ENCODE measurements at places on chromosomes 6 and 20. TPM values are rescaled to one million over a fixed set of nuclear protein-coding genes. Genes with fewer than 3 reads are reported as not detected.

DNA sequence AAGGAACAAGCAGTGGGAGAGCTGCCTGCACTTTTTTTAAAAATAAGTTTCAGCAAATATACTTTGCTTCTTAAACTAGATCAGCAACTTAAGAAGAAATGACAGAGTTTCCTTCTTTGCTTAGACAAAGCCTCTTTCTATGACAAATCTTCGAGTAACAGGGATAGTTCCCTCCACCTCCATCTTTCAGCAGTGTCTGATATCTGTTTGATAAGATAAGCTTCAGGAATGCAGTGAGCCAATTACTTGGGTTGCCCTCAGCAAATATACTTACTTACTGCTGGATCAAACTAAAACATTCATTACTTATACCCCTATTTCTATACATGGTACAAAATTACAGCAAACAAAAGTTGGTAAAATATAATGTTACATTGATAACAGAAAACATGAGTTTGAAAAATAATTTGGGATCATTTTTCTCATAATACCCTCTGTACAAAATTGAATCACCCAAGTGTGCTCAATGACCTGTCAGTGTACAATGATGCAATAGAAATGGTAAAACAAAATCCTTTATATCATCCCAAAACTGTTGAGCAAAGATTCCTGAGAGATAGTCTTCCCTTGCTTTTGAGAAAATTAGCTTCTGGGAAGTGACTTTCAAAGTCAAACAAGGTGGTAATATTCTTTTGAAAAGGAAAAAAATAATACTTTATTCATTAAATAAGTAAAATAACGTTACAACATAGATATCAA, 24.5 kb downstream of the FRK start:
- H3K4me3 ChIP-seq = no peak overlapping the region
- H3K27ac ChIP-seq = peak overlapping the region; percentile 12
- H3K4me1 ChIP-seq = peaks cover 4% of the 10 kb centered on the region
- no peak for DNase-seq

GRCh38 chr6:21733311-21733710, 139.8 kb downstream of the SOX4 start:
- H3K4me1 ChIP-seq = peaks cover 3% of the 10 kb centered on the region
- no peak overlapping the region for H3K27ac ChIP-seq
- no peak overlapping the region for H3K4me3 ChIP-seq
- H3K36me3 ChIP-seq = no peaks in the 10 kb centered on the region

DNA sequence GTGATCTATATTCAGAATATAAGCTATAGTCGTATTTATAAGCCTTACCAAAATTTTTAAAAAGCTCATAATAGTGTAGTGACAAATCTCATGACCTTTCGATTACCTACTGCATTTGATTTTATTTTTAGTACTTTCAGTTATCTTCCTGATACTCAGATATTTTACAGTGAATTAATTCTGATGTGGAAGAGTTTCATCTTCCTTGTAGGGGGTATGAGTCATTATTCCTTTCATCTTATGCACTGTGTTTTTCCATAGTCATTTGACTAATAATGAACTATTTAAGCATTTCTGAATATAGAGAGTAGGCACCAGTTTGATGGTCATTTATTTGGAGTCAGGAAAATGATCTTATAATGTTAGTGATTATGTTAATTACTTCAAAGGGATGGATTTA, 36.4 kb downstream of the HDGFL1 start:
- DNase-seq = no peak
- H3K4me1 ChIP-seq = no peaks in the 10 kb centered on the region
- no peak overlapping the region for H3K4me3 ChIP-seq
- no peak overlapping the region for H3K27ac ChIP-seq
- H3K27me3 ChIP-seq = no peaks in the 10 kb centered on the region

GRCh38 chr20:51122931-51123658, 100.2 kb upstream of the KCNG1 start:
- no peaks in the 10 kb centered on the region for H3K36me3 ChIP-seq
- no peak overlapping the region for H3K4me3 ChIP-seq
- H3K27me3 ChIP-seq = peaks cover 10% of the 10 kb centered on the region
- H3K4me1 ChIP-seq = no peaks in the 10 kb centered on the region
- no peak overlapping the region for H3K27ac ChIP-seq

DNA sequence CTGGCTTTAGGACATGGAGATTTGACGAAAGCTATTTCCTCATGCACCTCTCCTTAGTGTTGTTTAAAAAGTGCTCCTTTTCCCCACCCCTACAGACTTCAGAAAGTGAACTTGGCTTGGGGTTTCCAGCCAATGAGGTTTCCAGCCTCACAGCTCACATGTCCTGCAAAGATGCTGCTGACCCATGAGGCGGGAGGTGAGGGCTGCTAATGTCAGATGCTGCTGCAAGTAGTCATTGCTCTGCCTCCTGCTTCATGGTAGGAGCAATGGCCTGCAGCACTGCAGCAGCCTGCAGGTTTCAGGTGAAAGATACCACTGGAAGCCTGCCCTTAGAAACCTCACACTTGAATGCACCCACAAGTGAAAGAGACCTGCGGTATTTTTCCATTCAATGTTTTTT, 112.8 kb downstream of the LAMP5 start:
- no peaks in the 10 kb centered on the region for H3K4me1 ChIP-seq
- DNase-seq = no peak
- H3K4me3 ChIP-seq = no peak overlapping the region
- H3K36me3 ChIP-seq = no peaks in the 10 kb centered on the region
- no peaks in the 10 kb centered on the region for H3K27me3 ChIP-seq

DNA sequence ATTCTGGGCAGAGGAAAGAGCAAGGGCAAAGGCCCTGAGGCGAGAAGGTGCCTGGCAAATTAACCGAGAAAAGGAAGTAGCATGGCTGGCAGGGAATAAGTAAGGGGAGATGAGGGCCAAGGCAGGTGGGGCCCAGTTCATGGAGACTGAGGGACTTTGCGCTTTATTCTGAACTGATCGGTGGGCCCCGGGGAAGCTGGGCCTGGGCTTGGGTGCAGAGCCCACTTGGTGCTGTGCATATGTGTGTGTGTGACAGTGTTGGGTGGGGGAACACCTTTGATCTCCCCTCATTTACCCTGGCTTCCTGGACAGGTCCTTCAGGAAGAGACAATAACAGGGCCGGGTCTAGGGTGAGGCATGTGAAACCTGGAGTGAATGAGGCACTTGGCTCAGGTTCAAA, 2.9 kb upstream of the MDFI start:
- DNase-seq = peak; percentile 3
- H3K36me3 ChIP-seq = no peaks in the 10 kb centered on the region
- no peak overlapping the region for H3K27ac ChIP-seq
- peaks cover 24% of the 10 kb centered on the region for H3K27me3 ChIP-seq
- H3K4me1 ChIP-seq = peaks cover 25% of the 10 kb centered on the region
- H3K4me3 ChIP-seq = no peak overlapping the region

DNA sequence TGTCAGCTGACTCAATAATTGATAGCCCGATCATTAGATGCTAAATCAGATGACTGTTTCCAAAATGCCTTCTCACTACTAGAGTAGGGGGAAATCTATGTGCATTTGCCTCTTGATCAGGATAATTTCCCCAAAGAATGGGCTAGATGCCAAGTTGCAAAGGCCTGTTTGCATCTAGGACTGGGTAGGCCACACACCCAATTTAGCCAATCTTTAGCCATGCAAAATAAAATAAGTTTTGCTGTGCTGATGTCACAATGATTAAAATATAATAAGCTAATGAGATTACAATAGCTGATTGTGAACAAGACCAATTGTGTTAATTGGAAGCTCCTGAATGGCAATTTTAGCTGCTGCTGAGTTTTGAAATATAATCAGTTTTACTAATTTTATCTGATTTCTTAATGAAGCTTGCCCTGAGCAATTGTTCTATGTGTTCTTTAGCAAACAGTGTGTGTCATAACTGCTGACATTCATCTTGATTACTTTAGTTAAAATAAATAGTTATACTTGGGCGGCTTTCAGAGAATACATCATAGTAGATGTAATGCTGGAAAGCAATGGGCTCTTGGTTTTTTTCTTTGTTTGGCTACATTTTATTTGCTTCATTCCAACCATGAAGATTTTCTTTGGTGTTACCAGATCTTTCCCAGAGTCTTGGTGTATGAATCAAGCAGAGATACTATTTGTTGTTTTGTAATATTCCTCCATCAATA, 973.2 kb upstream of the SLC35B3 start:
- H3K27ac ChIP-seq = no peak overlapping the region
- H3K36me3 ChIP-seq = no peaks in the 10 kb centered on the region
- DNase-seq = no peak
- H3K4me1 ChIP-seq = no peaks in the 10 kb centered on the region
- H3K27me3 ChIP-seq = no peaks in the 10 kb centered on the region
- no peak overlapping the region for H3K4me3 ChIP-seq

DNA sequence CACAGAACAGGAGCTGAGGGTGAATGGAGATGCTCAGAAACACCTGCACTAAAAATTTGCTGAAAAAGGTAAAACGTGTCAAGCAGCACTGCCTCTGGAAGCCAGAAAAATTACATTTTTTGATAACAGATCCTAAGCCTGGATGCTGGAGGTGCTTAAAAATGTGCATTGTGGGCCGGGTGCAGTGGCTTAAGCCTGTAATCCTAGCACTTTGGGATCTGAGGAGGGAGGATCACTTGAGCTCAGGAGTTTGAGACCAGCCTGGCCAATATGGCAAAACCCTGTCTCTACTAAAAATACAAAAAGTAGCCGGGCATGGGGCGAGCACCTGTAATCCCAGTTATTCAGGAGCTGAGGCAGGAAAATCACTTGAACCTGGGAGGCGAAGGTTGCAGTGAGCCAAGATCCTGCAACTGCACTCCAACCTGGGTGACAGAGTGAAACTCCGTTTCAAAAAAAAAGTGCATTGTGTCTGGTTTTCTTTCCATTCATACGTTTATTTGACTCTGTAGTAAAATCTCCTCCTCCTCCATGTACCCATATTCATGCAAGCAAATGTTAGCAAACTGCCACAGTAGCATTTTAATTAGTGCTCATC, 587 bp upstream of the BTN3A1 start:
- H3K27me3 ChIP-seq = no peaks in the 10 kb centered on the region
- H3K36me3 ChIP-seq = peaks cover 8% of the 10 kb centered on the region
- peak overlapping the region; percentile 82 for H3K27ac ChIP-seq
- peak overlapping the region; percentile 73 for H3K4me3 ChIP-seq
- H3K4me1 ChIP-seq = peaks cover 19% of the 10 kb centered on the region

DNA sequence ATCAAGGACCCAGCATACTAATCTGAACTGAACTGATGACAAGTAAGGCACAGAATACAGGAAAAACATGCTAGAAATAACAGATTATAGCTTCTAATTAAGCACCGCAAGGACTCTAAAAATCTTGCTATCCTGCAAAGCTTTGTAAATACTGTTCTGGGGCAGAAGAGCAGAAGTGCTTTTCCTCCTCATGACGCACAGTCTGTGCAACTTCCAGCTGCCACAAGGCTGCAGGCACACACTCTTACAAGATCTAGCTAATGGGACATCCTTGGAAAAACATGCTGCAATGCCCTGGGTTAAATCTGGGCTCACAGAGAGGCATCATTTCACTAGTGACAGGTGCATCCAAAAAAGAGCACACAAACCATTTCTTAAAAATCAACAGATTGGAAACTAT, 188.6 kb downstream of the GJA10 start:
- H3K36me3 ChIP-seq = no peaks in the 10 kb centered on the region
- no peaks in the 10 kb centered on the region for H3K27me3 ChIP-seq
- no peak overlapping the region for H3K4me3 ChIP-seq
- DNase-seq = no peak
- H3K27ac ChIP-seq = no peak overlapping the region

DNA sequence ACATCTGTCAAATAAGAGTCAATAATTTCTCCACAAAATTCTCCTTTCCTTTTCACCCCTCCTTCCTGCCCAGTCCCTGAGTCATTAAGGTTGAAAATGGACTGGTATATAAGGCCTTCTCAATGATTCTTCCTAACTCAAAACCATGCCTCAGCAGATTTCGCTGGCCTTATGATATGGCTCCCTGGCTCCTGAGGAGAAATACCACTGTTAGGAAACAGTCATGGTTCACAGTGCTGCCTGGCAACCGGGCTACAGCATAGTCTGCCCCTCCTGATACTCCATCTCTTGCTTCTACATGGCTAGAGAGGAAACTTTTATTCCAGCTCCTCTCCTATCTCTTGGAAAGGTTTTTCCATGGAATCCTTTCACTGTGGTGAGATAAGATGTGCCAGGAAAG, 4.7 kb downstream of the UBE2J1 start:
- H3K4me1 ChIP-seq = peaks cover 41% of the 10 kb centered on the region
- no peak for DNase-seq
- H3K27me3 ChIP-seq = no peaks in the 10 kb centered on the region
- H3K4me3 ChIP-seq = no peak overlapping the region
- H3K36me3 ChIP-seq = no peaks in the 10 kb centered on the region

DNA sequence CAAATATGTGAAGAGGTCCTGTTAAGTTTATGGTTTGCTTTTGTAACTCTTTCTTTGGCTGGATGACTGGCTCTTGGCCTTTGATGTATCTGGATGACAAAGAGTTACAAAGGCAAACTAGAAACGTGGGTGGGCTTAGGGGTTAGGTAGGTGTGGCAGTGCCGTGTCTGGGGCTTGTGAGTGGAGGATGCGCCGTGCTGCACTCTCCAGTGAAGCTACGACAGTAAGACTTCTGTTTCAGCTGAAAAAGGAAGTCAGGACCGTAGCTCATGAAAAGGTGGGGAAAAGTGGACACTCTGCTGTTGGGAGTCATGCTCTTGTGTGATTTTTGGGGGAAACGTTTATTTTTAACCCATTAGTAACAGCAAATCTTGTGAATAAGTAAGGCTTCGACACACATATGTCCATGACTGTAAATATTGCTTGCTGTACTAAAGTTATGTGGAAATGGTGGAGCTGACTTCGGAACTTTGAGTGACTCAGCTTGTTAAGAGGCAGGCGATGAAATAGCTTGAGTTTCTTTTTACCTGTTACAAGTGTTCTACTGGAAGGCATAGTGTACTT, 45.6 kb downstream of the DUSP22 start:
- no peak overlapping the region for H3K27ac ChIP-seq
- peaks cover 21% of the 10 kb centered on the region for H3K4me1 ChIP-seq
- no peaks in the 10 kb centered on the region for H3K36me3 ChIP-seq
- peak; percentile 67 for DNase-seq
- no peak overlapping the region for H3K4me3 ChIP-seq
- H3K27me3 ChIP-seq = no peaks in the 10 kb centered on the region

GRCh38 chr6:1910621-1911407, 301.1 kb downstream of the FOXC1 start:
- H3K27ac ChIP-seq = no peak overlapping the region
- H3K27me3 ChIP-seq = no peaks in the 10 kb centered on the region
- no peak overlapping the region for H3K4me3 ChIP-seq

GRCh38 chr6:21740376-21741124, 147.0 kb downstream of the SOX4 start:
- no peak overlapping the region for H3K27ac ChIP-seq
- no peak for DNase-seq
- H3K27me3 ChIP-seq = no peaks in the 10 kb centered on the region

The SMOC2 gene
- 33.1 TPM for total RNA-seq

The ADGB gene
- total RNA-seq = not detected

The SGK2 gene
- 1.7 TPM for total RNA-seq

The SLC22A3 gene
- total RNA-seq = 30.6 TPM

The DEFB124 gene
- total RNA-seq = not detected

The MAS1 gene
- not detected for total RNA-seq

The CLIC5 gene
- total RNA-seq = 131 TPM

The DAAM2 gene
- total RNA-seq = 34.6 TPM

The HMGA1 gene
- total RNA-seq = 54.7 TPM

The ERMARD gene
- total RNA-seq = 25.6 TPM
